ENCODE measurements at places on chromosomes 7 and 10.

DNA sequence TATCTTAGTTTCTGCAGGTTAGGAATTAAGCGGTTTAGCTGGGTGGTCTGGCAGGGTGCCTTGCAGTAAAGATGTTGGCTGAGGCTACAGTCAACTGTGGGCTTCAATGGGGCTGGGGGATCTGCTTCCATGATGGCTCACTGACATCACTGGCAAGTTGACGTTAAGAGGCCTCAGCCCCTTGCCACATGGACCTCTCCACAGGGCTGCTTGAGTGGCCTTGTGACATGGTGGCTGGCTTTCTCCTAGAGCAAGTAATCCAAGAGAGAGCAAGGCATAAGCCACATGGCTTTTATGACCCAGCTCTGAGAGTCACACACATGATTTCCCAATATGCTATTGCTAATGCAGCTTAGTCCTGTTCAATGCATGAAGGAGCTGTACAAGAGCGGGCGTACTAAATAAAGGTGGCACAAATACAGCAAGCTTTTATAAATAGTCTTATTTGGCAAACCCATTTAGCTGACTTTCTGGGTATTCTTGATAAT is 109.1 kb downstream of the SEPTIN7 start:
- no peak for DNase-seq

- peak; percentile 73 for DNase-seq
These were observed 112.7 kb downstream of the SLIT1 start for GRCh38 chr10:97072851-97073665.

GRCh38 chr7:156606691-156607331 is 33.8 kb upstream of the RNF32 start:
- no peak for DNase-seq

DNA sequence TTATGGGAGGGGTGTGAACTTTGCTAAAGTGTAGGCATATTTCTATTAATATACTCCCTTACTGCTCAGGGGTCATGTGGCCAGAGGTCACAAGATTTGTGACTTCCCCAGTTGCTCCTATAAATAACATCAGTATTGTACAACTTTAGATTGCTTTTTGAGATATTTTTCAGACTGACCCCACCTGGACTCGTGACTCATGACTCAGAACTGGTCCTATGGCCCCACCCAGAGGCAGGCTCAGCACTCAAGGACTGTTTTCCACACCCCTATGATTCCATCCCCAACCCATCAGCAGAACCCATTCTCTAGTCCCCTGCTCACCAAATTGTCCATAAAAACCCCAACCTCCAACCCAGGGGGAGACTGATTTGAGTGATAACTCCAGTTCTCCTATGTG is 2.7 kb upstream of the CUL2 start:
- peak; percentile 18 for DNase-seq

- no peak for DNase-seq
These were observed 15.5 kb upstream of the CALD1 start for GRCh38 chr7:134763960-134764359.

DNA sequence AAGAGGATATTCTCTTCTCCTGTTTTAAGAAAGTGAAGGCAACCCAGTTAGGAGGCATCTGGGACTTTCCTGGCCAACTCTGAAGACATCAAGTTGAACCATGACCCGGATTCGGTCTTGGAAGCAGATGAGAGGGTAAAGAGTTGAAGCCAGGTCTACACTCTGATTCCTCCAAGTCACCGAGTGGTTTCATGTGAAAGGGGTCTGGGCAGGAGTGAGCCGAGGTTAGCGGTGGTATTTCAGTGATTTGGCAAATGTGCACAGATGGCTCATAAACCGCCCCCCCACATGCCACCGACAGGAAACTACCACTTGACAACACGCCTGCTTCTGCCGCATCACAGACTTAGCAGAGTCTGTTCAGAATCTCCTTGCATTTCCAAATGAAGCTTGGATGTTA is 11.4 kb upstream of the REPIN1 start:
- DNase-seq, result no peak

GRCh38 chr7:51789489-51789888 is 472.9 kb upstream of the COBL start:
- DNase-seq, result no peak

DNA sequence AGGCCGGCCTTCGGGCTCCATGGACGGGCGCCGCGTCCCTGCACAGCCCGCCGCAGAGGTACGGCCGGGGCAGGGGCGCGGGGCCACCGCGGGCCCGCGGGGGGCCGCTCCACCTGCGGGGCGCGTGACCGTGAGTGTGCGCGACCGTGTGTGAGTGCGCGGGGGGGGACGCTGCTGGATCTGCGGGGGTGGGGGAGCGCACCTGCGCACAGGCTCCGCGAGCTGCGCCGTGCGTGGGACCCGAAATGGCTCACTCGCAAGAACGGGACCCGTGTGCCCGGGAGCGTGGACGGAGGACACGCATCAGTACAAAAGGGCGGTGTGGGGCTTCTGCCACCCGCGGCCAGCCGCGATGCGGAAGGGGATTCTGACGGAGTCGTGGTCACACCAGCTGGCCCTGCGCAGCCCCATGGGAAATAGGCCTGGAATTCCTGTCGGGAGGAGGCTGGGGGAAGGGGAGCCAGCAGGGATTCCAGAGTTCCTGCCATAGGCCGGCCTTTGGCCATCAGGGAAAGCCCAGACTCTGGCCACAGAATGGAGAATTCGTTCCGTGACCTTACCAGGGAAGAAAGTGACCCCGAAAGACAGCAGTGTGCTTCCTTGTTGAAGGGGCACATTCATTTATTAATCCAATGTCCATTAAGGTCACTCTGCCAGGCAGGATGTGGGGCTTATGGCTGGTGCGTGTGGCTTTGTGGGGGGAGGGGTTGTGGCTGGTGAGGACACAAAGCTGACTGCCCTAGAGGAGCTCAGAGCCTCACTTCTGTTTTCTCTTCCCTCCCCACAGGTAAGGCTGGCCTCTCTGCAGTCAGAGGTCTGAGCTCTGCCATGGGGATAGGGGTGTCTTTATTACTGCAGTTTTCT is 494 bp downstream of the REPIN1 start:
- DNase-seq, result peak; percentile 75

DNA sequence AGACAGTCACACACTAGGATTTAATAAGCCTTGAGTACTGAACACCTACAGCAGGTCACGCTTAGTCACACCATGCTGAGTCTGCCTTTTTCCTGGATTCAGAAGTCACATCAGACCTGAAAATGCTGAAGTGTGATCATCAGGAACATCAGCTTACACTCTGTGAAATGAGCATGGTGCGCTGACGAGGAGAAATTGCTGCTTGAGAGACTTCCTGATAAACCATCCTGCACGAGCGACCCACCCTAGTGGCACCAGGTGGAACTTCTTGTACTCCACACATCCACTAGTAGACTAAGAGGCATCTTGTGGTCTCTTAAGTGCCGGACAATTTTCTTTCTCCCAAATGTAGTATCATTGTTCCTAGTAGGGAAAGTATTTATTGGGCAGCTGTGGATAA is 51.8 kb upstream of the MRLN start:
- DNase-seq, result peak; percentile 2

DNA sequence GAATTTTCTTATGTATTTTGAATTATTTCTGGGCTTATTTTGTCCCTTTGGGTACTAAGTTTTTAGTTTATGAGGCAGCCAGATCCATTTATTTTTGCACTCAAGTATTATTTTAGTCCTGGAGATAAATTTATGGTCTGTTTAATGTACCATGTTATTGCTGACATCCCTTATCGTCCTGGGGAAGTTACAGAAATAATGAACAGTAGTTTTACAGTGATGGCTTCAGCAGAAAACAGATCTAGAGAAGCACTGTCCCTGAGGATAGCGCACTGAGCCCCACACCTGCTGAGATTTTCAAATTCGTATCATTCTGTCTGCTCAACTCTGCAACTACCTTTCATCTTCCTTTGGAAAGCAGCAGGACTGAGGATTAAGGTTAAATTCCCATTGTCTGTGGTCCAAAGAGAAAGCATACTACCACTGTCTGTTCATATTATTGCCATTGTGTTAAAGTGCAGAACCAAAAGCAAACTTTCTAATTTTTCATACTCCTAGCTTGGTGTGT is 168.3 kb downstream of the SNX13 start:
- DNase-seq, result no peak

- no peak for DNase-seq
These were observed 289.4 kb downstream of the CAMK1D start for GRCh38 chr10:12638781-12639180.

GRCh38 chr7:91330191-91330808 is 66.1 kb downstream of the FZD1 start:
- DNase-seq, result no peak

GRCh38 chr10:14971867-14972448 is 12.8 kb downstream of the MEIG1 start:
- peak; percentile 22 for DNase-seq
